ENCODE measurements at places on chromosomes 11 and 22.

- no peak for DNase-seq
Observed at GRCh38 chr11:30960387-30960992, 374.3 kb upstream of the MPPED2 start.

DNA sequence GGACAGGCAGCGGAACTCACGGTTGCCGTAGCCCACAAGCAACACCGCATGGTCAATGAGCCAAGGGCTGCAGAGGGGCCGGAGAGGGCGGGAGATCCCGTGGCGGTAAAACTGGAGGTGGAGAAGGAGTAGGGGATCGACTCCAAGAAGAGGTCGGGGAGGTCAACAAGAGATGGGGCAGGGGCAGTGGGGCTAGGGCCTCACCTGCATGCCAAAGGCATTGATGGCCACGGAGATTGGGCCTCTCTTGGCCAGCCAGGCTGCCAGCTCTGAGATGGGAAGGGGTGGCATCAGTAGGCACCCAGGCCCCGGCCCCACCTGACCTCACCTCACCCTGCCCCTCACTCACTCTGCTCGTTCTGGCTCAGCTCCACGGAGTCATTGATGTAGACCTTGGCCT is 3.9 kb downstream of the CTSF start:
- DNase-seq = no peak

GRCh38 chr22:42331014-42331413 is 60.6 kb upstream of the TCF20 start:
- no peak for DNase-seq

- no peak for DNase-seq
Observed at GRCh38 chr11:128405714-128406662, 181.4 kb downstream of the ETS1 start.

DNA sequence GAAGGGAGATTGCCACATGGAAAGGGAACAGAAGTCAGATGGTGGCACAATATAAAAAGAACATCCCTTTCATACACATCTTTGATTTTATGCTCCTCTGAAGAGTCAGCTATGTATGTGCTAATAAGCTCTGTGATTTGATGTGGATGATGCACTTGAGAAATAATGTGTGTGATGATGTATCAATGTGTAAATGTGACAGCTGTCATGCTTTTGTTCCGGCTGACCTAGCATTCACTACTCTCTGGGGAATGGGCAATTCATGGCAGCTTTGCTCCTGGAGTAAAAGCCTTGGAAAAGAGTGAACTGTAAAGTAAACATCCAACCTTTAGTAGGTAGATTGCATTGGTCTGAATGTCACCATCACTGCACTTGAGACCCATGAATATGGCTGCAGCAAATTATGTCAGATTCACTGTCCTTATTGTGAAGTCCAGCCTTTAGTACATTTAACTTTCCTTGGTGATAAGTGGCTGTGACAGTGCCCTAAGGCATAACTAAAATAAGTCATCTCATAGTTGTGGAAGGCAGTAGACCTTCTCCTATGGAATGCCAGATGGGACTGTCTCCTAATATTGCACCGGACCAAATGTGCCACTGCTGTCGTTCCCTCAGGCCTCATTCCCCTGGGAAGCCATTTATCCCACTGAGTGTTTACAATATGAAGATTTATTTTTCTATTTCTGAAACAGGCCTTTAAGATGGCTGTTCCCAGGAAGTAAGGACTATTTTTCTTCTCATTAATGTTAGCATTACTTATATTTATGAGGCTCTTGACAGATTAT is 178.2 kb upstream of the CCDC90B start:
- no peak for DNase-seq

GRCh38 chr22:31776231-31776630 is 22.4 kb downstream of the DEPDC5 start:
- DNase-seq = no peak

DNA sequence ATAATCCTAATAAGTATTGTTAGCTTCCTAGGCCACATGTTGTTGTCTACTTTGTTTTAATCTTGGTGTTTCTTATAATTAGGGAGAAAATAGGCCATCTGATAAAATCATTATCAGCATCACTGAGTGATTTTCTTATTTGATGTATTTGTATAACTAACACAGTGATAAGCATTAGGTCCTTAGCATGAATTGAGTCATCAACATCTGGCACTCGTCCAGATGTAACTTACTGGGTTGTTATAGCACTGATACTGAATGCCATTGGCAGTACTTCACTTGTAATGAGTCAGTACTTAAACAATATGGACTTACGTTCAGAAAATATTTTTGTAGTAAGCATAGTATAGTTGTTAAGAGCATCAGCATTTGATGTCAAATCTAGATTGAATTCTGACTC is 16.2 kb downstream of the API5 start:
- DNase-seq = no peak

DNA sequence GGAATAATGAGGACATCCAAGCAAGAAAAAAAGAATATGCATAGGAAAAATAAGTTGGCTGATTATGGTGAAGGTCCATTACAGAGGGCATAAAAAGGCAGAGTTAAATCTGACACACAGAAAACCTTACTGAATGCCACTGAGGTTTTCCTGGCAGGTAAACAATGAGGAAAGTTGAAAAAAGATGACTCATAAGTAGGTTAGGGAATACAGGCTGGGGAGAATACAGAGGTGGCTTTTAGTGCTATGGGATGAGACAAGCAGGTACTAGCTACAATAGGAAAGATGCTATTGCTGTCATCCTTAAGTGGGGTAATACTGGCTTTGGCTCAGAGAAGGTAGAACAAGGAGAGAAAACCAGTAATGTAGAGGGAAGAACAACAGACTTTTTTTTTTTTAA is 44.7 kb downstream of the CSTF3 start:
- DNase-seq = no peak

GRCh38 chr22:37230673-37231405 is 13.2 kb downstream of the RAC2 start:
- DNase-seq = no peak

DNA sequence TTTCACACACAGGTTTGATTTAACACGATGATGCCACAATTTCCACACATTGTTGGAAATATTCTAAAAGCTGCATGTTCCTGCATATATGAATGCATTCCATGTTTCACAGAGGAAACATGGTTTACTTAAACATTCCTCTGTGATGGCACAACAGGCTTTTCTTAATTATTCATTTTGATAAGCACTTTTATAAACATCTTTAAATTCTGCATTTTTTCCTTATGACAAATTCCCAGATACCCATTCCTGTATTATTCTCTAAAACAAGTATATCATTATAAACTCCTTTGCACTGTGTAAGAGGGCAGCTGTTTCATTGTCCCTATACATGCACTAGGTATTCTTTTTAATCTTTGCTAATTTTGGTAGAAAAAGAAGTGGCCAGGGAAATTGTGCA is 532.3 kb downstream of the SOX6 start:
- DNase-seq = no peak

DNA sequence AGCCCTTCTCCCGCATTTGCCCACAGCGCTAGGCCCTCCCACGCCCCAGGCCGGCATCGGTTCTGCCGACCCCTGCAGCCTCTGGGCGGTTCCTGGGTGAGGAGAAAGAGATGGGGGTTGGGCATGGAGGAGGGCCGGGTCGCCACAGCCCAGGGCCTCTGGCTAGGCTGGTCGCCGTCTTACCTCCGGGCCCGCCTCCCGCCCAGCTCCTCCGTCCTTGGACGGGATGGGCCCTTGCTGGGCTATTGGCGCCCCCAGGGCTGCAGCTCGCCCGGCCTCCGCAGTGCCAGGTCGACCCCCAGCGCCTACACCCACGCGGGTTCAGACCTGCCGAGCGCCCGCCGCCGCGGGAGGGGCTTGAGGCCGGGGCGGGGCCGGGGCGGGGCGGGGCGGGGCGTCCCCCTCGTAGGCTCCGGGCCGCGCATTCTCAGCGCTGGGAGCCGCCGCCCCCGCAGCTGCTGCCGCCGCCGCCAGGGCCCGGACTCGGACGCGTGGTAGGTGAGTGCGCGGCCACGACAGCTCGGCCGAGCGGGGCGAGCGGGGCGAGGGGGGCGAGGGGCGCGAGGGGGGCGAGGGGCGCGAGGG is at the start of gene CD151:
TSS of gene CD151 (plus strand) at position 424 of the 585 bp plus-strand sequence. CDS start 3,118 bp downstream, outside the sequence.
- peak; percentile 32 for DNase-seq

GRCh38 chr22:49633010-49633324 is 194.7 kb downstream of the BRD1 start:
- no peak for DNase-seq

GRCh38 chr22:39297490-39298240 is 21.8 kb downstream of the RPL3 start:
- DNase-seq = no peak

GRCh38 chr11:130000552-130001176 is 2.0 kb downstream of the PRDM10 start:
- no peak for DNase-seq

GRCh38 chr11:9633679-9634078 is 30.2 kb upstream of the SWAP70 start:
- DNase-seq = no peak

- no peak for DNase-seq
Observed at GRCh38 chr11:36540998-36541397, 26.8 kb upstream of the RAG1 start.

- peak; percentile 2 for DNase-seq
Observed at GRCh38 chr22:47197773-47198500, 435.5 kb downstream of the TBC1D22A start.

DNA sequence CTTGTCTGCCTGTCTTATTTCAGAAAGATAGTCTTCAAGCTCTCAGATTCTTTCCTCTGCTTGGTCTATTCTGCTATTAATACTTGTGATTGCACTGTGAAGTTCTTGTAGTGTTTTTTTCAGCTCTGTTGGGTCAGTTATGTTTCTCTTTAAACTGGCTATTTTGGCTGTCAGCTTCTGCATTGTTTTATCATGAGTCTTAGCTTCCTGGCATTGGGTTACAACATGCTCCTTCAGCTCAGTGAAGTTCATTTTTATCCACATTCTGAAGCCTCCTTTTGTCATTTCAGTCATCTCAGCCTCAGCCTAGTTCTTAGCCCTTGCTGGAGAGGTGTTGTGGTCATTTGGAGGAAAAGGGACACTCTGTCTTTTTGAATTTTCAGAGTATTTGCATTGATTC is 15.5 kb upstream of the DEPDC7 start:
- DNase-seq = no peak

DNA sequence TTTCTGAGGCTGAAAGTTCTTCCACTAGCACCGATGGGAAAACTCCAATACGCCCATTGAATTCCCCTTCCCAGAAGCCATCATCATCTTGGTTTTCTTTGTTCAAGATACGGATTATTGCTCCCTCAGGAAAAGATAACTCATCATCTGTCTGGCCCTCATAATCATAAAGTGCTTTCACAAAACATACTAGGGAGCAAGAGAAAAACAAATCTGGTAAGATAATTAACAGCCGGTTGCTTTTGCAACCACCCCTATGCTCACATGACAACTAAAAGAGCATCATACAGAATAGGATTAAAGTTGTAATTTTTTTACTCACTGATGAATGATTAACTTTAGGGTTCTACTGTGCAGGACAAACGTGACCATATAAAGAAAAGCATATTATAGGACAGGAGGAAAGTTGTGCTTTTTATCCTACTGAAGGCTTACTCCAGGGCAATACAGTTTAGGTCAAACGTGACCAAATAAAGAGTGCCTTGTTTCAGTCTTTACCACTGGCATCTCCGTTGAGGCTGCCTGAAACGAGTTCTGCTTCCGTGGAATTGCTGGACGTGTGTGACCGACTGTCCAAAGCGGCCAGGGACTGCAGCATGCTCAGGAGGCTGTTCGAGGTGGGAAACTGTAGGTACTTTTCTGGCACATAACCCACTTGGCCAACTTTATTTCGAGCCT is 28.6 kb downstream of the ATG16L2 start:
- DNase-seq = no peak

DNA sequence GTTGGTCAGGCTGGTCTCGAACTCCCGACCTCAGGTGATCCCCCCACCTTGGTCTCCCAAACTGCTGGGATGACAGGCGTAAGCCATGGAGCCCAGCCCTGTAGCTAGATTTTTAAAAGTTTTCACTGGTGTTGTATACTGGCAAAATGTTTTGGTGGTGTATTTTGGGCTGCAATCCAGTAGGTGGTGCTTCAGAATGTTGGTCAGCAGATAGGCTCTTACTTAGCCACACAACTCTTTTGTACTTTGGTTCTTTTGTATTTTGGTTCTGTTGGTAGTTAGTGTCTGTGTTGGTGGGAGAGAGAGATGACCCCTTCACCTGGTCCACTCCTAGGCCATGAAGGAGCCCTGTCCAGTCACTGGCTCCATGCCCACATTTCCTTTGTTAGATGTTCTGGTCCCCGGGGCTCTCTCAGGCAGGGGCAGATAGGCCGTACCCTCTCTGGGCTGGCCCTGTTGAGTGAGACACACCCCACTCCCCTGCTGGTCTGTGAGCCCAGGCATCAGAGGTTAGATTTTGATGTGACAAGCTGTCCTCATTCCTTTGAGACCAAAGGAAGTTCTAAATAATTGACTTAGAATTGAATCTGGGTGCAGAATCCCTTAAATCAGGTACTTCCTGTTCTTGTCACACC is 123.8 kb downstream of the DDX10 start:
- DNase-seq = no peak

- no peak for DNase-seq
Observed at GRCh38 chr22:35377735-35378134, 3.2 kb upstream of the HMOX1 start.

GRCh38 chr11:69269926-69270697 is 23.8 kb upstream of the MYEOV start:
- no peak for DNase-seq

GRCh38 chr11:68837583-68838571 is 3.8 kb downstream of the CPT1A start:
- no peak for DNase-seq

- no peak for DNase-seq
Observed at GRCh38 chr22:45008751-45009605, 827 bp downstream of the PHF21B start.

DNA sequence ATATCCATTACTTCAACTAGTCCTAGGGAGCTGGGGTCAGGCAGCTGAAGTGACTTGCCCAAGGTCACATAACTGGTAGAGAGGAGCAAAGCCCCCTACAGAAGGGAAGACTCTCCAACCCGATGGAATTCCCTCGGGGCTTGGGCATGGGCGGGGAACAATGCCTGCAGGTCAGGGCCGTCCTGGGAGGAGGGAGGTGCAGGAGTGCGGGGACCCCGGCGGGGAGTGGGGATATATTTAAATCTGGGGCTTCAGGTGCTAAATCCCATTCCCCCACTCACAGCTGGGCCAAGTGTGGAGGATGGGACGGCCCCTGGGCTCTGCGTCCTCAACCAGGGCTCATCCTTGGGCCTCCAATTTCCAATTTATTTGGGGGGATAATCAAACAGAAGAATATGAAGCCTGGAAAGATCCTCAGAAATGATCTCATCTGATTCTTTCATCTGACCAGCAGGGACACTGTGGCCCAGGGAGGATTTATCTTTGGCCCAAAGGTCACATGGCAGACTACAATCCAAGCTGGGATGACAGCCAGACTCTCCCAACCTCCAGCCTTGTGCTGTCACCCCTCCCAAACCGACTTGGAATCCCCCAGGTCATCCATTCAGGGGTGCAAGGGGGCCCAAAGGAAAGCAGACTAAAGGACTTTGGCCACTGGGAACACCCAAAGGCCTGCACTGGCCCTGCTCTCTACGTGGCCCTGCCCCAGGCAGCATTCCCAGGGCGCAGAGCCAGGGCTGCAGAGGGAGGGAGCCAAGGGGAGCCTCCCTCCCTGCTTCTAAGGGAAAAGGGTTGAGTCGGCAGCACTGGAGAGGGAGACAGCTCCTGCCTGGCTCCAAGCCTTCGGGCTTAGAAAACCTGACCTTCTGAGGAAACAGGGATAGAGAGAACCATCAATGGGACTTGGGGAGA is 8.7 kb upstream of the C1QTNF6 start:
- no peak for DNase-seq

- DNase-seq = no peak
Observed at GRCh38 chr22:31155422-31155821, 4.6 kb upstream of the RNF185 start.

- DNase-seq = no peak
Observed at GRCh38 chr11:25733777-25734176, 598.2 kb upstream of the ANO3 start.
